T-helper 2 cell treated with Interferon-gamma antibody and Interleukin-4, amounts not matched to agents 5 μg/mL and 100 μg/mL, for 36 hours (primary cell): ENCODE measurements at places on chromosomes 2 and 18.
A peak's percentile ranks its signal among the peaks of the same experiment; 100 is the strongest.

DNA sequence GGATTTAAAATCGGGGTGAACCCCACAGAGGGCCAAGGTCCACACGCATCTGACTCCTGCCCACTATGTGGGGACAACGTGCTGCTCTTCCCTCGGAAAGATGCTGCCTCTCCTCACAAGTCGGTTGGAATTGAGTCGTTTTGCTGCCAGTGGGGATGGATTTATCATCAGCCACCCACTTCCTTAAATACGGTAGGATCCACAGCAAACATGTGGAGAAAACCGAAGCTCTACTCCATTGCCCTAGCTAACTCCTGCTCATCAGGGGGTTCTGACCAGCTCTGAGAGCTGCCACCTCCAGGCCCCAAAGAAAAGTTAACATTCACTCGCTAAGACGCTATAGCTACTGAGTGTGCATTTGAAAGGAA is 80.9 kb downstream of the CHRNA1 start:
- no peak for DNase-seq

DNA sequence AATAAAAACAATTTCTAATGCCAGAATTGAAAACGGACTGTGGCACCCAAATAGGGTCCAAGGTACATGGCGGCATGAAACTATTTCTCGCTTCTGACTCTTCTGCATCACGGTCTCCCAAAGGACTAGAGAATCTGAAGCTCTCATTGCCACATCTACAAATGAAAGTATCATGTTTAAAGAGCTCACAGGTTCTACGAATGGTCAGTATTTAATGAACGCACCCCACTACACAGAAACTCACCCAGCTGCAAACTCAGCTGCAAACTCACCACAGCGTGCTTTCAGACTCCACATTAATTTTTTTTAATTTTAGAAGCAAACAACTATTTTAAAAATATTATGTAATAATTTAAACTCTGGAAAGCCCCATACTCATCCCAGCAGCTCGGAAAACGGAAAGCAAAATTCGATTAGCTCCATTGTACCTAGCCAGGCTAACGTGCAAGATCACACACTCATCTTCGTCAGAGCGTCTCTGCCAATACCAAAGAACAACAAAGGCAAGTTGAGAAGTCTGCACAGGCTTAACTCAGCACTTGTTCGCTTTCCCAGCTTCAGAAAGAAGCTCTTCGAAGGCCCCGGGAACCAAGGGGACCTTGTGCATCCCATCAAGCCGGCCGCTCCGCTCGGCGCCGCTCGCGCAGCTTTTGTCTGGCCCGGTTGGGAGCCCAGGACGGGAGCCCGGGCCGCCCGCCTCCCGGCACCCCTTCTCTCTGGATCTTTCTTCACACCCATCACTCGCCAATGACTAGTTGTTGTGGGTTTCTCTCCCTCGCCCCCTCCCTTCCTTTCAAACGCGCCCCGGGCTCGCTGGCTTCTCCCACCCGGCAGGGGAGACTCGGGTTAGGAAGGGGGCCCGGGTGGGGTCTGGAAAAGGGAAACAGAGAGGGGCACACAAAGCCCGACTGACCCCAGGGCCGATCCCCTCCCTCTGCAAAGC is 785 bp downstream of the CLASP1 start:
- DNase-seq, result peak; percentile 60

DNA sequence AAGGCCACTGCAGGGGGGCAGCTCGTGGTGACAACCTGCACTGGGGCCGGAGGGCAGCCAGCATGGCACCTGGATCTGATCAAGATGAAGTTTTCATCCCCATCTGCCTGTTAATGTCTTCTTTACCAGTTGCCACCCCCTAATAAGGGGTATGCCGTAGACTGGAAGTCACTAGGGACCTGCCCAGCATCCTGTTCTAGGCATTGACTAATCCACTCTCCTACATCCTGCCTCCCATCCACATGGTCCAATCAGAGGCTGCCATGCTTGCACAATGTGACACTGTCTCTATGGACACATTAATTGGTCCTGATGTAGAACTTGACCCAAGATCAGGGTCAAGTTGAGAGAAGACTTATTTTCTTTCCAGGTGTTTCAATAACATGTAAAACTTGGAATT is 95.1 kb upstream of the LCLAT1 start:
- no peak for DNase-seq

DNA sequence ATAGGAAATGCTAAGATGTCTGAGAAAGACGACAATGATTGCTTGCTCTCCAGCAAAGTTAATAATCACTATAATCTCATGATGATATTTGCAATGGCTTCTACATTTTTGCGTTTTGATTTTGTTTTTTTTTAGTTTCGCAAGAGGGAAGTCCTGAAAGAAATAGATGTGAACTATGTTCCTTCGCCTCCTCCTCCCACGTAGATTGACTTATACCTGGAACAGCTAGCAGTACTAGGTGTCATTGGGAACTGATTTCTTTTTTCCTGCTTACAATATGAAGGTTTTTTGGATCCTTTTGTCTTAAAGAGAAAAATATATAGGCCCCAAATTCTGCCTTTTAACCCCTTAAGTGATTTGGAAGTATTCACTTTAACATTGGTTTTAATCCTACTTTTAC is 26.7 kb downstream of the ITPRID2 start:
- no peak for DNase-seq

- no peak for DNase-seq
Measured at GRCh38 chr2:235555371-235555770, 61.5 kb downstream of the AGAP1 start.

GRCh38 chr2:54237428-54237827 is 18.6 kb downstream of the TSPYL6 start:
- DNase-seq, result no peak

DNA sequence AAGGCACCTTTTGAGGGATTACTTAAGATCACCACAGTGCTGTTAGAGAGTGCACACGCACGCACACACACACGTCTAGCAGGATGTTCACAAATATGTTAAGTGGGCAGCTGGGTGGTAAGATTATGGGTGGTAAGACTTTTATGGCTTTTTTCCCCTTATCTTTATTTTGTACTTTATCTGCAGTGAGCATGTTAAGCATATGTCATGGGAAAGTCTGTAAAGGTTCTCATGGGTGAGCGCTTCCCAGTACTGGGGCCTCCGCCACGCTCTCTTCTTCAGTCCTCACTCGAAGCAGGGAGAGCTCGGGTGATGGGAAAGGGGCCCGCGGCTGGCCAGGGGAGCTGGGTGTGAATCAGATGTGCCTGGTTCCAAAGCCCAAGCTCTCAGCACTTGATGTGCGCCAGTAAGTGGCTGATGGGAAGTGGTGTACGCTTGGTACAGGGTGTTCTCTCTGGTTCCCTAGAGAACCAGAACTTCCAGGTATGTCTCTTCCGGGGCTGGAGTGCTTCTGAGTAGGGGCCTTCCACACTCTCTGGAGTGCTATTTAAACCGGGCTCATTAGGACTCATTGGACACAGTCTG is 83.9 kb upstream of the YWHAQ start:
- DNase-seq, result no peak

DNA sequence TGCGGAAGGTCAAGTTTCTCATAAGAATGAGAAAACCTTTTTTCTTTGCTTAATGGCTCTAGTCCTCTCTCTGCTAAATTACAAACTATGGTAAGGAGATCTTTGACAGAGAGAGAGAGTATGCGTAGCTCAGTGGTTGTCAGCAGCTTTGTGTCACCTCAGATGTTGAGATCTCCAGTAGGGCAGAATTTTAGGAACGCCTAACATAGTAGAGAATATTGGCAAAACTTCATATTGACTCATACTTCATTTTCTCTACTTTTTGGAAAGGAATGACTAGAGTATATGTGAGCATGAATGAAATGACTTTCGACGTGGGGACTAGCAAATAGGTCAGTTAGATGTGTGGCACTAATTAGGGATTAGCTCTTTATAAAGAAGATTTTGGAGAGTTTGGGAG is 64.0 kb downstream of the WDR7 start:
- DNase-seq, result no peak

- no peak for DNase-seq
Measured at GRCh38 chr2:219422952-219423534, 4.9 kb downstream of the DES start.

GRCh38 chr18:74040459-74041332 is 106.9 kb downstream of the FBXO15 start:
- peak; percentile 61 for DNase-seq
